ENCODE measurements at places on chromosomes 16 and 17.

DNA sequence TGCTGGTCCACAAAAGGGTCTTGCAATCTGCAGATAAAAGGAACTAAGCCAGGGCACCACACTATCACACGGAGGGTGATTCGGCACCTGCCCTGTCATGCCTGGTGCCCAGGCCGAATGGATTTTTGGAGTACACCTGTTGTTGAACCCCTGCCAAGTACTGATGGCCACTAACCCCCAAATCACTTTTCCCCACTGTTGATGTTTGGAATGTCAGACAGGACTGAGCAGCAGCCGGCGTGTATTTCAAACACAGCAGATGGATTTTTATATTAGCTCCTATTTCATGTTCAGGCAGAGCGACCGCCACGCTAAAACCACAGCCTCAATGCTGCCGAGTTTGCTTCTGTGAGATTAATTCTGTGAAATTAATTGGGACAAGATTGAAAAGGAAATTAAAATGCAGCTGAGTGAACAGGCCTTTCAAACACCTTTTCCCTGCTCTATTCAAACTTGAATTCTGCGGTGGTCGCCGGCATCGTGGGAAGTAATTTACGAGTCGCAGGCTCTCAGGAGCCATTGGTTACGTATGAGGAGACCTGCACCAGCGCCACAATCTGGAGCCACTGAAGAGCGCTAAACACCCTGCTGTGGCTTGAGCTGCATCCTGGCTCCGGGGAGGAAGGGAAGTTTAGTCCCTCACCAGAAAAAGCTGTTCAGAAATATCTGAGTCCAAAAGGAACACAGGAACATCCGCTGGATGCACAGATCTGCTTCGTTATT is 48.5 kb downstream of the SNX11 start:
- no peak for DNase-seq

DNA sequence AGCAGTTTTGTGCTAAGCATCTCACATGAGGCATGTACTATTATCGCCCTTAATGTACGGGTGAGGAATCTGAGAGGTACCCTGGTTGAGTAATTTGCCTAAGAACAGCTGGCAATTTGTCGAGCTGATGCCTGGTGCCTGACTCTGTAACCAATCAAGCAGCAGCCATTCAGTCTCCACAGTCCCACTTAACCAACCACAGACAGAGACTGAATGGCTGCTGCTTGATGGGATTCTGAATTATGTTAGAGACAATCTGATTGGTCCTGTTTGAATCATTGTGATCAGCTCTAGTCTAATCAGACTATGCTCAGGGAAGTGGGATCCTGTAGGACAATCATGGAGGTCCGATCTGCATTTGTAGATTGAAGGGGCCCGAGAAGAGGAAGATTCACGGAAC is 447.0 kb downstream of the SHISA9 start:
- no peak for DNase-seq

DNA sequence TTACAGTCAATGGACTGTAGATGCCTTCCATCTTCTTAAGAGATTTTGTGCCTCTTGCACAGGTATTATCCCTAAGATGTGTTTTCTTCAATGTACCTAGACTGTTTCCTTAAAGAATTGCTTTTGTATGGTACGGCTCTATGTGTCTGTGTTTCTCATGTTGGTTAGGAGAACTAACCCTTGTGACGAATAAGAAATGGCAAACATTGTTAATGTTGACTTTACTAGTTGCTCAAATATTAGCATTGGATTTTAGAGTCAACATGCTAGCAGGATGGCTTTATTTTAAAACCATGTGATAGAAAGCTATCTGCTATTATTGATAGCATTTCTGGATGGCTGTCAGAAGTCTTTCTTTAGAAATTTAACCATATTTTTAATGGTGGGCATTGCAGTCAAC is 34.5 kb downstream of the WWOX start:
- DNase-seq = no peak

DNA sequence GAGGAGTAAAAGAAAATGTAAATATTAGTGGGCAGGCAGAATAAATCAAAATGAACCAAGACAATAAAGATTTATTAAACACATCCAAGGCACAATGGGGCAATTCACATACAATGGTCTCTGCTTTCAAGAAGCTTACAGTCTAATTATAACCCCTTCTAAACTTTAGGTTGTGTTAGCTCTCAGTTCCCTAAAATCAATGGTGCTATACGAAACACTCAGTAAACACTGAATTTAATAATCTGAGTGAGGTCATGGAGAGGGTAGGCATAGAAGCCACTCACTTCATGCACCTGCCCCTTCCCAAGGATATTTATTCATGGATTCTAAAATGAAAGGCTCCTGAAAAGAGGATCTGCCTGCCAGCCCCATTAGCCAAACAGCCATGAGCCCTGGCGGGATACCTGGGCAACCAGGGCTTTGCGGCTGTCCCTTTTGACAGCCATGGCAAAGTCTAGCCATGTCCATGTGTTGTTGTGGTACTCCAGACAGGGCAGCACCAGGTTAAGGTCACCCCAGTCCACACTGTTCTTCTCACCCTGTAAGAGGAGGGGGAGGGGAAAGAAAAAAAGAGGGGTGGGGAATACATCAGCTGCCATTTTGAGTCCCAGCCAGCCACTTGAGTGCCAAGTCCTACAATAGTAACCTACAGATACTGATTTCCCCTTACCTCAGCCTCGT is 1.4 kb upstream of the RSKR start:
- no peak for DNase-seq

- DNase-seq = no peak
Measured at GRCh38 chr17:4518901-4519300, 20.2 kb downstream of the SPNS2 start.

DNA sequence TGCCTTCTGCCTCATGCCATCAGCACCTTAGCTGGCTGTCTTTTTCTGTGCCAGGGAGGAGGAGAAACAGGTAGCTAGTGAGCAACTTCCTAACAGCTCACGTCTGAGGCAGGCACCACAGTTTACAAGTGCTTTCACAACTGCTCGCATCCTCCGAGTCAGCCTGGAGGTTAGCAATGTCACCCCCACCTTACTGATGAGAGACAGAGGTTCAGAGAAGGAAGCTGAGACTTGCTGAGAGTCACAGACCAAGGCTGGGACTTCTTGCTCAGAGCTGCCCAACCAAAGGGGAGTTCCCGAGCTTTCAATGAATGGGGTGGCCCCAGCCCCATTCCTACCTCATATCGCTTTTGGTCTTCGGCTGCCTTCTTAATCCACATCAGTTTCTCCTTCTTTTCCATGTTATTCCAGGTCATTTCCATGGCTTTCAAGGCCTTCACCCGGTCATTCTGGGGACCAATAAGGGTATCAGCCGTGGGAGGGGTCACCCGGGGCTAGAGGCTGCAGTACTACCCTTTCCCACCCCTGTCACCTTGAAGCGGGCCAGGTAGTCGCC is 9.6 kb downstream of the UBTF start:
- no peak for DNase-seq

DNA sequence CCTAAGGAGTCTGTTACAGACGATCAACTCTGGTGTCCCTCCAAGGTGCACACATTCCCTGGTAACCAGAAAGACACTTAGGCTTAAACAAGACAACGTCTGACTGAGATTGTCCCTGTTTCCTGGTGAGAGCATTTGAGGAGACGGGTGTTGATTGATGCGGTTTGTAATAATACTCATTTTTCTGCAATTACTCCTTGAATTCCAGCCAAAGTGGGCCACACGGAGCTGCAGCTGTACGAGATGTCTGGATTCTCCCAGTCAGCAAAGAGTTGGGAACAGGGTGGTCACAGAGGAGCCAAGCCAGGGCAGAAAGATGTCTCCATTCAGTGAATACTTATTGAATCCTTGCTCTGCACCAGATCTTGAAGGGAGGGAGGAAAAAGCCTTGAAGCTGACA is 30.9 kb upstream of the CES5A start:
- no peak for DNase-seq

DNA sequence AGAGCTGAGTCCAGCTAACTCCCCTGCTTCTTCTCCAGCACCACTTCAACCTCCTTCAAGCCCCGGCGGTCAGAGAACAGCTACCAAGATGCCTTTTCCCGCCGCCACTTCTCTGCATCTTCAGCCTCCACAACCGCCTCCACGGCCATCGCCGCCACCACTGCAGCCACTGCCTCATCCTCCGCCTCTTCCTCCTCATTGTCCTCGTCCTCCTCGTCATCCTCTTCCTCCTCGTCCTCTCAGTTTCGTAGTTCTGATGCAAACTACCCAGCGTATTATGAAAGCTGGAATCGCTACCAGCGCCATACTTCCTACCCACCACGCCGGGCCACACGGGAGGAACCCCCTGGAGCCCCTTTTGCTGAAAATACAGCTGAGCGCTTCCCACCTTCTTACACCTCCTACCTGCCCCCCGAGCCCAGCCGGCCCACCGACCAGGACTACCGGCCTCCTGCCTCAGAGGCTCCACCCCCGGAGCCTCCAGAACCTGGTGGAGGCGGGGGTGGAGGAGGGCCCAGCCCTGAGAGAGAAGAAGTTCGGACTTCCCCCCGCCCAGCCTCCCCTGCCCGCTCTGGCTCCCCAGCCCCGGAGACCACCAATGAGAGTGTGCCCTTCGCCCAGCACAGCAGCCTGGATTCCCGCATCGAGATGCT is 7.1 kb downstream of the SETD1A start:
- DNase-seq = no peak

- no peak for DNase-seq
Measured at GRCh38 chr17:29138184-29138955, 41.8 kb downstream of the MYO18A start.

DNA sequence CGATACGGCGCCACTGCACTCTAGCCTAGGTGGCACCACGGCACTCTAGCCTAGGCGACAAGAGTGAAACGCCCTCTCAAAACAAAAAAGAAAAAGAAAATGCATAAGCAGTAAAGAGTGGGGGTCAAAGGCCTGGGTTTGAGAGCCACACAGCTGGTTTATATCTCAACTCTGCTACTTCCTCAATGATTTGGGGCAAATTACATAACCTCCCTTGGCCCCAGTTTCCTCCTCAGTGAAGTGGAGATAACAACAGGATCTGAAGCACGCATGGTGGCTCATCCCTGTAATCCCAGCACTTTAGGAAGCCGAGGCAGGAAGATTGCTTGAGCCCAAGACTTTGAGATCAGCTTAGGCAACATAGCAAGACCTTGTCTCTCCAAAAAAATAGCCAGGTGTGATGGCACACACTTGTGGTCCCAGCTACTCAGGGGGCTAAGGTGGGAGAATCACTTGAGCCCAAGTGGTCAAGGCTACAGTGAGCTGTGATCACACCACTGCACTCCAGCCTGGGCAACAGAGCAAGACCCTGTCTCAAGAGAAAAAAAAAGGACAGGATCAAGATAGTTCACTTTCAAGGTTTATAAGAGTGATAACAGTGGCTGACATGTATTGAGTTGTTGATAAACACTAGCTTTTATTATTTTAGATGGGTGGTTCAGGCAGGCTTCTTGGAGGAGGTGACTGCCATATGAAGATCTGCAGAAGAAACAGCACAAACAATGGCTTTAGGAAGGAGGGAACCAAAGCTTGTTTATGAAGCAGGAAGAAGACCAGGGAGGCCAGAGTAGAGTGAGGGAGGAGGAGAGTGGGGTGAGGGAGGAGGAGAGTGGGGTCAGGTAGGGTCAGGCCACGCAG is 8.5 kb upstream of the COG1 start:
- DNase-seq = no peak

DNA sequence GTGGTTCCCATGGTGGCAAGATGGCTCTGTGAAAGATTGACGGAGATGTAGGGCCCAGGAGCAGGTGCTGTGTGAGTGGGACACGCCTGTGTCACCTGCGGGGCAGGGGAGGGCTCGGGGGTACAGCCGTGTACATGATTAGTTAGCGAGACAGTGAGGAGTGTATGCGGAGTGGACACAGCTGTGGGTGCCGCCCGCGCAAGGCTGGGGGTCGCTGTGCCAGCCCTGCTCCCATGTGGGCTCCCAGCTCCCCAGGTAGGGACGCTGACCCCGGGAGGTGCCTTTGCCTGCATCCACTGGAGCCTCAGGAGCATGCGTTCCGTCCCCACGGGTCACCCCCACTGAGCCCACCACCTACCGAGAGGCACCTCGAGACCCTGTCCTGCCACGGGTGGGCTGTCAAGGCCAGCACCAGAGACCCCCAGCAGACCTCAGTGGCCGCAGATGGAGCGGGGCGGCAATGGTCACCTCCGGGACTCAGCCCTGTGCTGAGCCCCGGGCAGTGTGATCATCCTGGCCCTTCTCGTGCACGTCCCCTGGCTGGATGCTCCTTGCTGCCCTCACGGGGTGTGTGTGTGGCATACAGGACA is 7.4 kb downstream of the CAPN15 start:
- no peak for DNase-seq

DNA sequence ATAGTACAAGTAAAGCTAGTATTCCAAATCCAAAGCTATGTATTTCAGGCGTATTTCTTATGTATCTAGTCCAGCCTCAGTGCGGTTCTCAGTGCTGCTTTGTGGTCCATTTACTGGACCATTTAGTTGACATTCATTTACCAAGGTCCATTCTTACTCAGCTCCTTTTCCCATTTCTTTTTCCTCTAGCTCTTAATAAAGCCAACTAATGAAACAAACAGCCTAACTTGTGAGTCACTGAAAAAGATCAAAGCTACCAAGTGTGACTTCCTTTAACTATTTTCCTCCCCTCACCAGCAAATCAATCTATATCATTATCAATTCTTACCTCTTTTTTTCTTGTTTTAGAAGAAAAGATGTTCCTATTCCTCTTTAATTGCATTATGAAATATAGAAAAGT is 64.0 kb downstream of the CYB561 start:
- no peak for DNase-seq

- no peak for DNase-seq
Measured at GRCh38 chr16:50198802-50199403, 45.8 kb downstream of the TENT4B start.

GRCh38 chr16:76943921-76944320 is 247.1 kb upstream of the MON1B start:
- DNase-seq = no peak

Data from stimulated activated CD8-positive, alpha-beta memory T cell treated with anti-CD3 and anti-CD28 coated beads, Interleukin-15, amount 100 ng/mL, for 24 hours (primary cell).